Stimulated activated CD4-positive, alpha-beta T cell treated with anti-CD3 and anti-CD28 coated beads, Interleukin-4, amount 100 ng/mL, for 1 hour (primary cell): ENCODE measurements at places on chromosomes 12 and 14.
A peak's percentile ranks its signal among the peaks of the same experiment; 100 is the strongest.

DNA sequence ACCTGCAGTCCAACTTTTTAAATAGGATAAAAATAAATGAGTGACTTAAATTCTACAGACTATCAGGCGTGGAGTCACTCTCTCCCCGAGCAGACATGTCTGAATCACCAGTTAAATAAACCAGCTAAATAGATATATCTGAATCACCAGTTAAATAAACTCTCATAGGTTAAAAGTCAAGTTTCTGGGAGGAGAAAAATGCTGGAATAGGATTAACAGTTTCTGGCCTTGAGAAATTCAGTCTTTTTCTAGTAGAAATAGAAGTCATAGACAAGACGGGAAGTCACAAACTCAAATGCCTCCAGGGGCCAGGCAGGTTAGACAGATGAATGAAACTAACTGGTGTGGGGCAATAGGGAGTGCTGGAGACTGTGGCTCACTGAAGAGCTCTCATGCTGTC lies 258.6 kb upstream of the TMEM132C start:
- no peak for DNase-seq

DNA sequence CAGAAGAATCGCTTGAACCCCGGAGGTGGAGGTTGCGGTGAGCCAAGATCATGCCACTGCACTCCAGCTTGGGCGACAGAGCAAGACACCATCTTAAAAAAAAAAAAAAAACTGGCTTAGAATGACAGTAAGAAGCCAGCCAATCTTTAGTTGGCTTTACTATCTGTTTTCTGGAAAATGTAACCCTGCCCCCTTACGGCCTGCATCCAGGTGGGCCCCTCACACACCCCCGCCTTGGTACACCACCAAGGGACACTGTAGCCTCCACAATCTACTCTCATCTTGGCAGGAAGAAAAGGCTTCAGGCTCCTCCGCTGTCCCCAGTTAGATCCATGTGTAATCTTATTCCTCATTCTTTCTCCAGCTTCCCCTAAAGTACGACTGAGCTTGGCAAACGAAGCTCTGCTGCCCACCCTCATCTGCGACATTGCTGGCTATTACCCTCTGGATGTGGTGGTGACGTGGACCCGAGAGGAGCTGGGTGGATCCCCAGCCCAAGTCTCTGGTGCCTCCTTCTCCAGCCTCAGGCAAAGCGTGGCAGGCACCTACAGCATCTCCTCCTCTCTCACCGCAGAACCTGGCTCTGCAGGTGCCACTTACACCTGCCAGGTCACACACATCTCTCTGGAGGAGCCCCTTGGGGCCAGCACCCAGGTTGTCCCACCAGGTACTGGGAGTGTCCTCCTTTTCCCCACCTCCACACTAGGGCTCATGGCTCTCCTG lies 6.6 kb downstream of the TAPBPL start:
- no peak for DNase-seq

- no peak for DNase-seq
Measured at GRCh38 chr14:35600253-35600652, 66.3 kb downstream of the INSM2 start.

GRCh38 chr14:76640923-76641395 lies 120.3 kb upstream of the VASH1 start:
- DNase-seq, result no peak

GRCh38 chr14:75879031-75879430 lies 102.8 kb downstream of the TGFB3 start:
- no peak for DNase-seq

DNA sequence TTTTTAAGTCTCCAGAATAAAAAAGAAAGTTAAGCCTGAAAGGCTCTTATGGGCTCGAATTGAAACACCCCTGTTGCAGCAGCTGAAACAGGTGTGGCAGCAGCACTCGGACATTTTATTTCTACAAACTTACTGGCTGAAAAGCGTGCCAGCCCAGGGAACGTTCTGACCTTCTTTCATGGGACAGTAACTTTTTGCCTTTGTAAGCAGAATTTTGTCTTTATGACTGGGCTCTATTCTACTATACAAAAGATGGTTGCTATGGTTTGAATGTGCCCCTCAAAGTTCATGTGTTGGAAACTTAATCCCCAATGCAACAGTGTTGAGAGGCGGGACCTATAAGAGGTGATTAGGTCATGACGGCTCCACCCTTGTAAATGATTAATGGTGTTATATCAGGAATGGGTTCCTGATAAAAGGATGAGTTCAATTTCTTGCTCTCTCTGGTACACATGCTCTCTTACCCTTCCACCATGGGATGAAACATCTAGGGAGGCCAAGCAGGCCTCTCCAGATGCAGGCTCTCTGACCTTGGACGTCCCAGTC lies 52.7 kb downstream of the PELI2 start:
- no peak for DNase-seq

GRCh38 chr12:106655577-106655976 lies 72.8 kb downstream of the RFX4 start:
- no peak for DNase-seq

DNA sequence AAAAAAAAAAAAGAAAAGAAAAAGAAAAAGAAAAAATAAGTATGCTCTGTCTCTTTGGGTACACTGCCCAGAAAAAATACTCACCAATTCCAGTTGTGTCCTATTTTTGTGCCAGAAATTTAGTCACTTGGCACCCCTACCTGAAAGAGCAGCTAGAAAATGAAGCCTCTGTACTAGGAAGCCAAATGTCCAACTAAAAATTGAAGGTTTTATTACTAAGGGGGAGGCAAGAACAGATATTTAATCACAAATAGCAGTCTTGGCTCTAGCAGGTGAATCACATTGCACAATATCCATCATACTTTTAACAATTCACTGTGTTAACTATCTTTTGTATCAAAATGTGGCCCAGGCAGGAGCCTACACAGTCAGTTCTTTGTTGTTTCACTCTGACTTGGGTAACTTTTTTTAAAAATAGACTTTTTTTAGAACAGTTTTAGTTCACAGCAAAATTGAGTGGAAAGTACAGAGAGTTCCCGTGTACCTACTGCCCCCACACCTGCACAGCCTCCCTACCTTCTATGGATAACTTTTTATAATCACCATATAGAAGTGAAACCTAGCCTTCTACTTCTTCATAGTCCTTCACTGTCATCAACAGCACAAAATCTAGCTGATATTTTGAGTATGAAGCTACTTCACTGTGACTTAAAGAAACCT lies 87.1 kb upstream of the ATF7IP start:
- DNase-seq, result no peak

- no peak for DNase-seq
Measured at GRCh38 chr12:57416039-57416996, 14.5 kb downstream of the R3HDM2 start.

DNA sequence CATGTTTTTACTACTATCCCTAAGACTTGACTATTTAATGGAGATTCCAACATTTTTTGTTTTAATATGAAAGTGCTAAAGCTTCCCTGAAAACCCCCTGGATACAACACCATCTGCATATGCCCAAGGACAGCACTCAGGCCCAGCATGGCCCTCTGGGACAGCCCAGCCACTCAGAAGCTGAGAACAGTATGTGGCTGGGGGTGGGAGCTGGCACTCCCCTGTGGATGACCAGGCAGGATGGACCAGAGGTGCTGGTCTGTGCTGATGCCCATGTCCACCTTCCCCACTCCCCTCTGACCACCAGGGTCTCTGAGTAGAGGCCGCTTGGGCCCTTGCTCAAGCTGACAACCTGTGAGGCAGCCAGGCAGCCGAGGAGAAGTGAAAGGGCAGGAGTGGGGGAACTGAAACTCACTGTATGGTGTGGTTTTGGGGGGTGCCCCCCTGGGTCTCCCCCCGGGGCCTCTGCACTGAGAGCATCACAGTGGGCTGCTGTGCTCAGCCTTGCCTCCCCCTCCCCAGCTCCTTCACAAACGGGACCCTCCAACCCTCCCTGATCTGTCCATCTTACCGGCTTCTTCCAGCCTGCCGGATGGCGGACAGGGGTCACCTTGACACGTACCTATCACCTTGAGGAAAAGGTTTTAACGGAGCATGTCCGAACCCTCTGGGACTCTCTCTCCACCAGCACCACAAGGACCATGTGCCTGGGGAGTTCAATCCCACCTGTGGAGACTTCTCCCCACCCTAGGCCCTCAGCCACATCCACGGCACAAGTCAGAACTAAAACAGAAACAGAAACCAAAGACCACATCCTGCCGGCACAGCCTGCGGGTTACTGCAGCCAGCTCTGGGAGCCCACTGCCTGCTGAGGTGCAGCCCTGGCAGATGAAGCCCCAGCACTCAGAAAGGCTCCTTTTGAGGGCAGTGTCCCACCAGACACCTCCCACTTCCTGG lies at the start of gene TMEM229B:
Gene TMEM229B, minus strand, starts transcription at position 785 of the 957 bp plus-strand sequence. CDS start 14,798 bp downstream, outside the sequence.
- DNase-seq, result peak; percentile 58

- no peak for DNase-seq
Measured at GRCh38 chr14:95452893-95453712, 63.3 kb downstream of the SYNE3 start.

DNA sequence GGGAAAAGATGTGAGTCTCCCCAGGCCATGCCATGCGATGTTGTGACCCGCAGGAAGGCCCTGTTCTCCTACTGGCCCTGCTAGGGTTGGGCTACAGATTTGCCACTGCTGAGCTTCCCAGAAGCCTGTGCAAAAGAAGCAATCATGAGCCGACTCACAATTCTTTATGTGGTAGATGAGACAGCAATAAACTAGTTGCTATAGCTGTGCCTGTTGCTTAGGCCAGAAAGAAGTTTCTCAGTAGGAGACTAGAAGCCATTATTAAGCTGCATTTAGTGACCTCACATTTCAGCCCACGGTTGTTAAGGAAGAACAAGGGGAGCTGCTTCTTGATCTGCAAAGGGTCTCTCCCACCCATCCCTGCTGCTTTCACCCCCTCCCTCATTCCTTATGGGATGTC lies 239.4 kb upstream of the CRY1 start:
- DNase-seq, result no peak

- DNase-seq, result no peak
Measured at GRCh38 chr12:107748472-107748871, 12.5 kb downstream of the PRDM4 start.

GRCh38 chr12:64757771-64758170 lies 1.4 kb downstream of the GNS start:
- DNase-seq, result no peak

- DNase-seq, result no peak
Measured at GRCh38 chr14:100989924-100990323, 86.4 kb upstream of the RTL1 start.

- no peak for DNase-seq
Measured at GRCh38 chr12:61385771-61386170, 874.4 kb upstream of the USP15 start.

DNA sequence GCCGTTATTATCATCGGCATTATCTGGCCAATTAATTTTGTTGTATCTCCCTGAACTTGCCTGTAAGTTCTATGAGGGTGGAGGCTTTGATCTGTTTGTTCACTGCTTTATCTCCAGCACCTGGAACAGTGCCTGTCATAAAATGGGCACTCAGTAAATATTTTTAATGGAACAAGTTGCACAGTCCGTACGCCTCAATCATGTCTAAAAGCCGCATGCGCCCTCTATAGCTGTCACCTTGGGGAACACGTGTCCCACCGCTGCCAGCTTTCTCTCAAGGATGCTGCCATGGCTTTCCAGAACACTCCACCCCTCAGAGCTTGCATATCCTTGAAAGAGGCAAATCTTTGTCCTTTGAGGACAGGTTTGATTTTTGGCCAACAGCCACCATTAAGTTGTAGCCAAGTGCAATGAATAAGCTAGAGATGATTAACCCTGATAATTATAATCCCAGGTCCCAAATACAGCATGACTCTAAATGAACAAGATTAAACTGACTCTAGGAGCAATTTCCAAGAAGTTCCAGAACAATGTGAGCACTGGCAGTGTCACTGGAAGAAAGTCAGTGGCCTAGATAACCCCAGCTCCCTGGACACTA lies 55.1 kb downstream of the ERH start:
- DNase-seq, result no peak

DNA sequence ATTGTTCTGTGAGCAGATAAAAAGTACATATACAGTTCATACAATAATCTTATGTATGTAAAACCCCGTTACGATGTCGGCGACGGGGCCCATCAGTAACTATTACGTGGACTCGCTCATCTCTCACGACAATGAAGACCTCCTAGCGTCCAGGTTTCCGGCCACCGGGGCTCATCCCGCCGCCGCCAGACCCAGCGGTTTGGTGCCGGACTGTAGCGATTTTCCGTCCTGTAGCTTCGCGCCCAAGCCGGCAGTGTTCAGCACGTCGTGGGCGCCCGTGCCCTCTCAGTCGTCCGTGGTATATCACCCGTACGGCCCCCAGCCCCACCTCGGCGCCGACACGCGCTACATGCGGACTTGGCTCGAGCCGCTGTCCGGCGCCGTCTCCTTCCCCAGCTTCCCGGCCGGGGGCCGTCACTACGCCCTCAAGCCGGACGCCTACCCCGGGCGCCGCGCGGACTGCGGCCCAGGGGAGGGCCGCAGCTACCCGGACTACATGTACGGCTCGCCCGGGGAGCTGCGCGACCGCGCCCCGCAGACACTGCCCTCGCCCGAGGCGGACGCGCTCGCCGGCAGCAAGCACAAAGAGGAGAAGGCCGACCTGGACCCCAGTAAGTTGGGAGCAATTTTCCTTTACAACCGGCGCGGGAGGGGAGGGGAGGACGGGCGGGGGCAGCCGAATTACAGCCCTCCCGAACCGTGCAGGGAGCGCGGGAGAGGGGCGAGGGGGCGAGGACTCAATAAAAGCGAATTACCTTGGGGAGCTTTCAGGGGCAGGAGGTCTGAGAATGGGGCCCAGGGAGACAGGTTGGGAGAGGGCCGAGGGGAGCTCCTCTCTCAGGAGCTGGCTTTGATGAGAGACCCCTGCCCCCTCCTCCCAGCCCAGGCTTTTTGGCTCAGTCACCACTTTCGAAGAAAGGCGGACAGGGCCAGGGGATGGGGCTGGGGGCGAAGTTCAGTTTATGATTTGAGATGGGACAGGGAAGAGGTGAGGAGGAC lies at the start of gene HOXC9:
Gene HOXC9, plus strand, starts transcription at position 46 of the 999 bp plus-strand sequence. Its CDS starts 28 bp downstream, at position 74.
- DNase-seq, result no peak

GRCh38 chr12:48934312-48934706 lies 9.0 kb upstream of the FKBP11 start:
- no peak for DNase-seq
